Colonic mucosa (tissue), 4 donors: ENCODE measurements at places on chromosomes 2 and 18. TPM values are rescaled to one million over a fixed set of nuclear protein-coding genes. Genes with fewer than 3 reads are reported as not detected.

CFAP65 gene
- total RNA-seq: 0.05 TPM

- H3K27ac ChIP-seq: no peak overlapping the region
- no peaks in the 10 kb centered on the region for H3K4me1 ChIP-seq
- DNase-seq: no peak
- no peaks in the 10 kb centered on the region for H3K27me3 ChIP-seq
- H3K36me3 ChIP-seq: no peaks in the 10 kb centered on the region
Measured at GRCh38 chr2:122251566-122251965, 496.1 kb downstream of the TSN start.

SESTD1 gene
- total RNA-seq: 25.5 TPM

DOK6 gene
- total RNA-seq: 0.61 TPM

GRCh38 chr2:191678437-191679100, 633 bp downstream of the NABP1 start:
- no peaks in the 10 kb centered on the region for H3K36me3 ChIP-seq
- H3K4me1 ChIP-seq: no peaks in the 10 kb centered on the region

CNDP2 gene
- total RNA-seq: 261 TPM

GRCh38 chr18:27382567-27383216, 197.6 kb upstream of the CHST9 start:
- no peaks in the 10 kb centered on the region for H3K4me1 ChIP-seq
- H3K27ac ChIP-seq: no peak overlapping the region
- no peak for DNase-seq
- no peak overlapping the region for H3K4me3 ChIP-seq
- no peaks in the 10 kb centered on the region for H3K27me3 ChIP-seq

DNA sequence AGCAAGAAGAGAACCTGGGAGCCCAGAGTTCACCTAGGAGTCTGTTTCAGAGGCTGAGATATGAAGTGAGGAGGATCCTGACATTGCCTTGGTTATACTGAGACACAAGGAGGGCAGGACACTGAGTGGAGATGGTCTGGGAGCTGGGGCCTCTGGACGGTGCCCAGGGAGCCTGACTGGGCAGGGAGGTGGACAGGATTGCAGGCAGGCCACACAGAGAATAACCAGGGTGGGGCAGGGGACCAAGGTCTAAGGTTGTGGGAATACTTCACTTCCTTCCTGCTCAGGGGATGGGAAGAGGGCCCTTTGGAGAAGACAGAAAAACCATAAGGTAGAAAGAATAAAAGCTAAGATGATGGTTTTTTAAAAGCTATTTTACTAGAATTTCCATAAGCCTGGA, 18.7 kb downstream of the EDAR start:
- H3K4me3 ChIP-seq: no peak overlapping the region
- peaks cover 23% of the 10 kb centered on the region for H3K4me1 ChIP-seq
- DNase-seq: peak; percentile 77
- no peaks in the 10 kb centered on the region for H3K36me3 ChIP-seq
- H3K27ac ChIP-seq: peak overlapping the region; percentile 87

GRCh38 chr18:3852321-3852720, 402.3 kb downstream of the TGIF1 start:
- H3K4me1 ChIP-seq: no peaks in the 10 kb centered on the region
- no peak for DNase-seq
- no peaks in the 10 kb centered on the region for H3K36me3 ChIP-seq
- no peak overlapping the region for H3K4me3 ChIP-seq
- H3K27ac ChIP-seq: no peak overlapping the region
- H3K27me3 ChIP-seq: no peaks in the 10 kb centered on the region

- H3K27me3 ChIP-seq: no peaks in the 10 kb centered on the region
- H3K36me3 ChIP-seq: no peaks in the 10 kb centered on the region
- no peak overlapping the region for H3K27ac ChIP-seq
- no peaks in the 10 kb centered on the region for H3K4me1 ChIP-seq
Measured at GRCh38 chr18:9682572-9682971, 25.5 kb upstream of the RAB31 start.

MYL1 gene
- not detected for total RNA-seq

DNA sequence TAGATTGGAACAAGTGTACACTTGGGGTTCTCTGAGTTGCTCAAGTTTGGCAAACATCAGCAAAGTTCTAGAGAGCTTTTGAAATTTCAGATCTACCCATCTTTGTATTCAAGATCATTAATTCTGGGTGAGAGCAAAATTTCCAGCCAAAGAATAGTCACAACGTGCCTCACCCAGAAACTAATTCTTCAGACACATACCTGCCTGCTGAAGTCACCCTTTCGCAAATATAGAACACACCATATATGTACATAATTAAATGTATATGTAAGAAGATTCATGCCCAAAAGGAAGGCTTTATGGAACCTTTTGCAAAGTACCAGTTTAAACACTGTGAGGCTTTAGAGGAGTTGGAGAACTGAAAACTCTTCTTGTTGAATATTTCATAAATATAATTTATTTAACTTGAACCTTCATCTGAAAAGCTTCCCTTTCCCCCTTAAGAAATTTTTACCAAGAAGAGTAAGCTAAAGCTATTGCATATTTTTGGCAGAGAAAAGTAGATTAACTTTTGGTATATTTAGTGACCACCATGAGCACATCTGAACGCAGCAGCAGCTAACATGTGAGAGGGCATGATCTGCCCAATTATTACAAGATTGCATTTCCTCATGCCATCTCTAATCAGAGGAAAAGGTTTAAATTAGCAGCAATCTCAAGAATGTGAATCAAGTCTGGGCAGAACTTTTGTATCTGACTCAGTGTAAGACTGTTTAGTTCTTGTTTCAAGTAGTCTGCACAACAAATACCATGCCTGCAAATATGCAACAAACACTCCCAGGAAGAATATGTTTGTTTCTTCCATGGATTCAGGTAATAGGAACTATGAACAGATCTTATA, 8.2 kb downstream of the RND3 start:
- no peak for DNase-seq
- peaks cover 6% of the 10 kb centered on the region for H3K4me1 ChIP-seq
- no peak overlapping the region for H3K4me3 ChIP-seq
- H3K27ac ChIP-seq: peak overlapping the region; percentile 86
- H3K27me3 ChIP-seq: no peaks in the 10 kb centered on the region
